Hippocampal formation (tissue), 2 donors: ENCODE measurements at places on chromosomes 3 and 15.
A peak's percentile ranks its signal among the peaks of the same experiment; 100 is the strongest.

DNA sequence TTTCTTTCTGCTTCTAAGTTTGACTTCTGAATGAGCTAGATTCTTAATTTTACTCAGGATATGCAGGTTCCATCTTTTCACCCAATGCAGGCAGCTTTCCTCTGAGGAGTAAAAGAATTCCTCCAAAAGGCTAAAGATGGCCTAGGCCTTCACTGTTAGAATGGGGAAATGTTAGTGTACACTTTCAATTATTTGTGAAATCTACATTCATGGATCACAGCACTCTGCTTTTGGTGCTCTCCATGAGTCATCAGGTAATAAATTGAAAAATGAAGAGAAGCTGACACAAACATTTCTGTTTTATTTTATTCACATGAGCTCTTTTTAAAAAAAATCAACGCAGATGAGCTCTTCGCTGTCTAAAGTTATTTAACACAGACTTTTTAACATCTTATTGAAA, 502.5 kb upstream of the GOLIM4 start:
- no peak for DNase-seq

DNA sequence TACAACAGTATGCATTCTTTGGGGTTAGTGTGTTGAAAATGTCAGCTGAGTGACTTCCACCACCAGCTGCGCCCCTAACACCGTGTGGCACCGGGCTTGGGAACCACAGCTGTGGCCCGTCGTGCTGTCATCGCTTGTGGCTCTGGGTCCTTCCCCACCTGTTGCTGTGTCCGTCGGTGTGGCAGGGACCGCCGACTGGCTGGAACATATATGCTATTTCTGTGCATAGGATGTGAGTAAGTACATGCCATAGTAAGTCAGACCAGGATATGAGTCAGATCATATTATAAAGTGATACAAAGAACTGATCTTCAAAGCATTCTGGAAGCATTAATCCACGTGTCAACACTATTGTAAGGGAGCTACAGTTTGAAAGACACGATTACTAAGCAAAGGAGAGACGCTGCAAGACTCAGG, 31.9 kb downstream of the EHD4 start:
- no peak for DNase-seq

GRCh38 chr3:62597491-62597890, 224.1 kb upstream of the FEZF2 start:
- no peak for DNase-seq

DNA sequence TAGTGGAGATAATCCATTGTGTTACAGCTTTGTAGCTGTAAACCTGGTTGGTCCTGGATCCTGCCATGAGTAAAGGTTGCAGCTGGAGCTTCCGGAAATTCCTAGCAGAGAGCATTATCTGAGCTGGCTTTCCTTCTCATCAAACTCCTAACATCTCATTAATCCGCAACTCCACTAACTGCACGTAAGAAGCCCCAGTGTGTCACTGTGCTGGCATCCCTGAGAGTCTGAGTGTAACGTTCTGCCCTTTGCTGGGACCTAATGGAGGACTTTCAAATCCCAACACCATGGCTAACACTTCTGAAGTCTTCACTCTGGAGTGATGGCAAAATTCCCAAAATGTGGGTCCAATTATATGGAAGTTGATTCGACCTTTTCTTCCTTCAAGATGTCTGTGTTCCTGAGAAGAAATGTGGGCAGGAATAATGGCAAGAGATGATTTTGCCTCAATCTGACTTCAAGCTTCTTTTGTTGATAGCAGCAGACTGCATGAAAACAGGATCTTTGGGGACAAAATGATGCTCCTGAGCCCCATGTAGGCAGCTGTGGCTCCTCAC, 9.6 kb upstream of the TRPM1 start:
- no peak for DNase-seq

DNA sequence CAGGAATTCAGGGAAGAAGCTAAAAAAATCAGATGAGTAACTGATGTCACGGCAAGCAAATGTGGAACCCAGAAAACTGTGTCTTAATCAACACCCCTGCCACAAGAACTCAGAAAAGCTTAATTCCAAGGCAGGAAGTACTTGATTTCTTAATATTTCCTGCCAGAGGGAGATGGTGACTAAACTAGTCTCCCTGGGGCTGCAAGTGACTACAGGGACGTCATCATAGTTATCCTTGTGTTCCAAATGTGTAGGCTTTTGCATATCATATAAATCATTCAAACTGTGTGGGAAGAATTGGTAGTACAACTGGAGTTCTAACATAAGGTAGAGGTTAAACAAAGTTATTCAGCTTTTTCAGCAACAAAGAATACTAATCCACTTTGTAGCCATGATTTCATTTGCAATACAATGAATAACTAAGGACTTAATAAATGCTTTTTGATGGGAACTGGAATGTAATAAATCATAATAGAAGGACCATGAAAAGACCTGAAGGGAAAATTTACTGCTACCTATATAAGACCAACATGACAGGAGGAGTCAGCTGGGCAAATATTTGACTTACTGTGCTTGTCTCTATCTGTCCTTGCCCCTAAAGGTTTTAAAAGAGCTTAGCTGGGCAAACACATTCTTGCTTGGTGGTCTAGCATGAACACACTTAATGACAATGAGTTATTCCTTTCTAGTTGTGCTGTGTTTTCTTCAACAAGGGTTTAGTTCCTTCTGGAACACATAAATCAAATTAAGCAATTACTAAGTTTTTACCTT, 76.0 kb upstream of the NECTIN3 start:
- DNase-seq: no peak

DNA sequence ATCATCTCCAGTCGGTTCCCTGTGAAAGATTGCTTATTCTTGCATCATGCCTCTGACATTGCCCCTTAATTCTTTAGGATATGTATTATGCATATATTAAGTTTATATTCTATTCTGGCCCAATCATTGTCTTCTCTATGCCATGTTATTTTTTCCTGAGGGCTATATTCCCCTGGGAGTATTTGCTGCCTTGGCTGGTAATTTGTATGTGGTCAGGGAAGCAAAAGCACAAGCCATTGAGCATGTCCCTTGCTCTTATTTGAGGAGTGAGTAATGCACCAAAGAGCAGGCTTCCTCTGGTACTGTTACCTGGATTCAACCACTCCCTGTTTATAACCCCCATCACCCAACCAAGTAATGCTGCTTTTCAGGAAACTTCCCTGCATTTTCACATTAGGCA, 36.3 kb downstream of the STAC start:
- no peak for DNase-seq

GRCh38 chr3:7787871-7788828, 713.5 kb upstream of the LMCD1 start:
- DNase-seq: no peak

DNA sequence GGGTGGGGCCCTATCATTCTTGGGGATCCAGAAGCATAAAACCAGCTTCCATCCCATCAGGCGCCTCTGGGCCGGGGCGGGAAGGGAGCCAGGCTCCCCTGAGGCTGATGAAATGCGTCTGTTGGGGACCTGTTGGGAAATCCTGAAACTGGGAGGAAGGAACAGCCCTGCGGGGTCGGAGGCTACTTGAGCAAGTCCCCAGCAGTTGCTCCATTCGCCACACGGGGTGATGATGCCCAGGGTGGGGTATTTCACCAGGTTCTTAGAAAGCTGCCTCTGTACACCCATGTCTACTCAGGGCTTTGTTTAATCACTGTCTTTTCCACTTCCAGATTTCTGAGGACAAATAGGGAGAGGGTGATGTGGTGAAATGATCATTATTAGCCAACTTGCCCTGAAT, 25.4 kb upstream of the TSEN2 start:
- DNase-seq: no peak

DNA sequence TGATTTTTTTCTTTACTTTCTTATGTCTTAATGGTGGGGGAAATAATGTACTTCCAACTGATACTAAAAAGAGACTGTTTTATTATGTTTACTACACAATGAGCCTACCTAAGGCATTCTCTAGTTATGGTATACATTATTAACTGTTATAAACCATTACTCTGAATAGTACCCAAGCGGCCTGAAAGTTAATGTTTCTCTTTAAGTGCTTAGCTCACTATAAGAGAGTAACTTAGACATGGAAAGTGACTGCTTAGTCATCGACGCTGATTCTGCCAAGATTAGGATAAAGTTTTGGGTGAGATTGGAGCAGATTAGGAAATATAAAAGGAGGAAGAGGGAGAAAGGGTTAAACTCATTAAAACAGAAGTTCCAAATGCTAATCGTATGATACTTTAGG, 365.0 kb downstream of the NLGN1 start:
- no peak for DNase-seq

DNA sequence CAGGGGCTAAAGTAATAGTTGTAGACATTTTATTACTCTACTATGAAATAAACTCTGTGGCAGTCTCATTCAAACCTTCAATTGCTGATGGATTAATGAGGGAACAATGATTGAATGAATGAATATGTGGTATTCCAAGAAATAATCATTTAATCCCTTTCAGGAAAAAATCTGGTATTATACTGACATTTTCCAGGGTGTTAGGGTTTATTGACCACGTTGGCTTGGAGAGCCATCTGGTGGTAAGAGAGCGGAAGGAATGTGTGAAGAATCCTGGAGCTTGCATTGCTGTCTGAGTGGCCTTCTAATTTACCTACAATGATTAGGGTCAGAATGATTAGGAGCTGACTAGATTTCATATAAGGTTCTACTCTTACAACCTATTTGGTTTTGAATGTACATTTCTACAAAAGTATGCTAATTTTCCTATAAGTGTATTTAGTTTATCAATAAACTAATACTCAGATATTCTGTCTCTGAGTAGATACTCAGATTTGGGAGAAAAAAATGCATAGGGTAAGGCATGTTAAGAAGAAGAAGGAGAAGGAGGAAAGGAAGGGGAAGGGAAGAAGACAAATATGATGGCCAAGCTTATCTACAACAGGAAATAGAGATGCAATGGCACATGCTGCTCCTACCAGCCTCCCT, 249.9 kb downstream of the ROBO1 start:
- peak; percentile 14 for DNase-seq

GRCh38 chr15:39363761-39364586, 216.9 kb upstream of the THBS1 start:
- DNase-seq: no peak

DNA sequence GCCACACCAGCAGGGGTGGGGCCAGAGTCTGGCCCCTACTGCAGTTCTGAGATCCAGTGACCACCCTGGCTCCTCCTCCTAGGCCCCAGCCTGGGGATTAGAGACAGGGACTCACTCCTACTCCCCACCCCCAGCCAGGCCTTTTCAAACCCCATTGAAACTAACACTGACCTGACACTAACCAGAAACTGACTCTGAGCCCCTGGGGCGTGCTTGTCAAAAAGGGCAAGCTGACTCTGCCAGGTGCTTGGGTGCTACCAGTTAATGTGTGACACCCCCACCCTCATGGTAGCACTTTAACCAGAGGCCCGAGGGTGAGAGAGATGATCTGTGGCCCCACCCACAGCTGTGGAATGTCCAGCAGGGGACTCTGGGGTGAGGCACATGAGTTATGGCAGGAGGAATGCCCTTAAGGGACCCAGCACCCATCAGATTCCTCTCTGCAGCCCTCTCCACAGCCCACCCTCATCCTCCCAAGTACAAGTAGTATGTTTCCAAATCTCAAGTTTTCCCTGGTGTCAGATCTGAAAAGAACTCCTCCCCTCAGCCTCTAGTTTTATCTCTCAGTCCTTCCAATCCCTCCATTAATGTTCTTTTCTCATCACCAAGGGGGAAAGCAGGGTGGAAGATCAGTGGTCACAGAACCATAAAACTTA, 1.4 kb downstream of the PTH1R start:
- DNase-seq: no peak

DNA sequence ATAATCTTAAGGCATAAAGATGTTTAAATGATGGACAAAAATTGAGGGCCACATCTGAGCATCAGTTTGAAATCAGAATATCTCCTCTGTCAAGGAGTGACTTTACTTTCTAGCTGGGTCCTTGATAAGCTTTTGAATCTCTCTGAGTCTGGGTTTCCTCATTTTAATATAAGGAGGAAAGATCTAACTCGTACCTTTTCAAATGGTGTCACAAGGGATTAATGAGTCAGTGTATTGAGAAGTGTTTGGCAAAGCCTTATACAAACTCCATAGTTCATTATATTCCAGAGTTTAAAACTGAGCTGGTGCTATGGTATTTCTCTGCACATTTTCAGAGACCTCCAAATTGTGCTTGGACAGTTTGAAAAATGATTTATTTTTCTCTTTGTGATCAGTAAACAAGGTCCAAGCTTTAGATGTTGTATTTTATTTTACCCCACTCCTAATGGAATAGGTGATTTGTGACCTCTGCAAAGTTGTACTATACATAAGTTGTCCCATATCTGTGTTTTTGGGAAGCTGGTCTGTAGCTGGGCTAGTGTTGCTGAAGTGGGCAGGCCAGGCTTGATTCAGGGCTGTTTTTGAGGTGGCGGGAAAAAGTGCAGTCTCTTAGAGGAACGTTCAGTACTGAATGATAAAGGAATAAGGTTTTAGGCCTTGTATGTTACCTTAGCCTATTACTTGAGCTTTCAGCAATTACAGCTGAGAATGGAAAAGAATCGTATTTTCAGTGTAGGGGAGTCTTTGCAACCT, 5.6 kb downstream of the FNDC3B start:
- DNase-seq: no peak

DNA sequence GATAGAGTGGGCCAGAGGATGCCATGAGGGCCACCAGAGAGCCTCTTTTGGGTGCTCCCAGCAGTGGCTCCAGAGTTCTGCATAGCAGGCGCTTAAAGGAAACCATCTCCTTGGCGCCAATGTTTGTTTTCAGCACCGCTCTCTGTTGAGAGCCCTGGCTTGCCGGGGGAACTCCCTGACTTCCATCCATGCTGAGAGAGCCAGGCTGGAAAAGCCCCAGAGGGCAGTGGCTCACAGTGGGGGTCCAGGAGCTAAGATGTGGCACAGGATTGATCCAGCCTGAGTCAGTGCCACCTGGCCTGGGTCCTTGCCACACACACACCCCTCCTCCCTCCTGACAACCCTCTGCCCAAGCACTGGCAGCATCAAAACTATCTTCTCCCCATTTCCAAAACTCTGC, 50.4 kb upstream of the HACD2 start:
- DNase-seq: no peak

- no peak for DNase-seq
Observed at GRCh38 chr15:99692825-99693224, 40.4 kb downstream of the LYSMD4 start.

GRCh38 chr15:71643918-71644317, 166.4 kb upstream of the NR2E3 start:
- DNase-seq: no peak

DNA sequence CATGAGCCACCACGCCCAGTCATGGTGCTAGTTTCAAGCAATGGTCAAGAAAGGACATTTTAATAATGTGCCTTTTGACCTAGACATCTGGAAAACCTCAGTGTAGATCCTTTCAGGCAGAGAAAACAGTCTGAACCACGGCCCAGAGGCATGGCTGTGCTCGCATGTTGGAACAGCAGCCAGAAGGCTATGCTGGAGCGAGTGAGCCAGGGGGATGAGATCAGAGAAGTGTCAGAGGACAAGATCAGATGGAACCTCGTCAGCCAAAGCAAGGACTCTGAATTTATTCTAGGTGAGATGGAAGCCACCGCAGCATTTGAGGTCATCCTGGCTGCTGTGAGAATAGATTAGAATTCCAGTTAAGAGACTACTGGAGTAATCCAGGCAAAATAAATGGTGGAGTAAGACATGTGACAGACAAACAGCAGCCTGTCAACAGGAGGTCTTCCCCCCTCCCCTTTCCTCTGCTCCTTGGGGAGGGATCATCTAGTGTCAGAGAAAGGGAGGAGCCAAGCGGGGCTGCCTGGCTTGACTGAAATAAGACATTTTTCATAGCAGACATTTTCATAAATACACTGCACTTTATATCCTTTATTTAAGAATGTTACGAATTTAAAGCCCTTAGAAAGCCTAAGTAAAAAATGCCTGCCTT, 40.4 kb upstream of the ACKR4 start:
- DNase-seq: no peak
